Left hindlimb (tissue), 1 donor: ENCODE measurements at places on chromosomes 3 and 15.

DNA sequence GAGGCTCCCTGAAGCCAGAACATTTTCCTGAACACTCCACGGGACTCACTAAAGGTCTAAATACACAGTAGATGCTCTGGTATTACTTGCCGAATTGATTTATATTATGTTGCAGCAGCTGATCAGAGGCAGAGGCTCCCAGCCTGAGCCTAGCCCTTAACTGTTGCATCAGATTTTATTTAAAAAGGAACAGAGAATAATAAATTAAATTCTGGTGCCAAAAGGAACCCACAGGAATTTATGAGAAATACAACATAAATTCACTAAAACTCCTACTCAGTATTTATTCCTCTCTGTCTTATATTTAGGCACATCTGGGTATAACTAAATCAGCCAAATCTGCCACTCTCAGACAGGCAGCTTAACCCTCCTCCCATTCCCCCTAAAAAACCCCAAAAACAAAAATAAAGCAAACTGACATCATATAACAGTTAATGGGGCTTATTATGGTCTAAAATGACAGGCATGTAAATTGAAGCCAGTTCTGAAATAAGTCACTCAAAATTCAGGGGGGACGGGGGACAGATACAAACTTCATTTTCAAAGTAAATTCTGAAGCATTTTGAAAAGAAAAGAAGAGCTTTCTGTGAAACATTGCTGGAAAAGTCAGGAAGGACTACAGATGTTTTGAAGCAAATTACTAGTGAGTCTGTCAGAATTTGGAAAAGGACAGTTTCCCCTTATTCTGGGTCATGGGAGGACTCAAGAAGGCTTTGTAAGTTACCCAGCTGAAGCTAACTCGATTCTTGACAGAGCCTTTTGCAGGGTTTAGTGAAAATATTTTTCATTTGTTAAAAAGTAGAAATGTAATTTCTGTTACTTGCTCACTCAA is 53.8 kb upstream of the CORO2B start:
- DNase-seq = no peak

DNA sequence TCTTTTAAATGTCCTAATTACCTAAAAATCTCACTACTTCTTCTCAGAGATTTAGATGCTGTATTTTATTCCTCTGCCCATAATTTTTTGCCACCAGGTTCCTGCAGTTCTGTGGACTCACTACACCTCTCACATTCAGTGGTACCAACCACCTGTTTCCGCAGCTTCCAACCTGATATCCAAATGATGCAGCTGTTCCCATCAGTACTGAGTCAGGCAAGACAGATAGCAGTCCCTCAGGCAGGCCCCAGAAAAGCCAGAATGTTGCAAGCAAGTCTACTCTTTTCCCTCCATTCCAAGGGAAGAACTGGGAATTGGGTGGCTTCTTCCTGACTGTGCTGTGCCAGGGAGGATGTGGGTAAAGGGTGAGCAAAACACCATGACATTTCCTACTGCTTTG is 39.0 kb downstream of the MNS1 start:
- DNase-seq = no peak

- no peak for DNase-seq
Observed at GRCh38 chr15:42331235-42331634, 28.1 kb upstream of the CAPN3 start.

- DNase-seq = no peak
Observed at GRCh38 chr3:98564282-98565005, 29.0 kb downstream of the CPOX start.

DNA sequence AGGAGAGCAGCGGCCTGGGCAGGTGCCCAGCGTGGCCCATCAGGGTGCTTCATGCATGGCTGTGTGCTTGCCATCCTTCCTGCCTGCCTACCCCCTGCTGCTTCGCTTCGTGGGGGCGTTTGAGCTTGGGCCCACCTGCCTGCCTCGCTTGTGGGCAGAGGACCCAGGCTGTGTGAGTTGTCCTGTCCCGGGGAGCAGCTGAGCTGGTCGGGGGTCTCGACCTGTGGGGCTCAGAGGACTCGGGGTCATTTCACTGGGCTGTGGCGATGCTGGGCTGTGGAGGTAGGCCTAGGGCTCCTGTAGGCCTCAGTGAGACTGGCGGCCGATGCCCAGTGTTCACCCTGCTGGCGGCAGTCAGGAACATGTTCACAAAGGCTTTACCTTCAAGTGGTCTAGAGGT is 12.1 kb upstream of the STAB1 start:
- no peak for DNase-seq

DNA sequence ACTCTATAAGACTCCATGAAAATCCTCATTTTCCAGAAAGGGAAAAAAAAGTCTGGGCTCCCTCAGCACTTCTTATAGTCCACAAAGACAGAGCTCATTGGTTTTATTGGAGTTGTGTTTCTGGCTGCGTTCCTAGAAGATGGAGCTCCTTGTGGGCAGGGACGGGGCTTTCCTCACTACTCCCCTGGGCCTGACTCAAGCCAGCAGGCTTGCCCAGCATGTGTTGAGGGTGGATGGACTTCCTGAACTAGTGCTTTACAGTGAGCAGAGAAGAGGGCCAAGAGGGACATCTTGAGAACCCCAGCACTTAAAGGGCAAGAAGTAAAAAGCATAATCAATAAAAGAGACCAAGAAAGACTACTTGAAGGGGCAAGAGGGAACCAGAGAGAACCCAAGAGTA is 43.2 kb upstream of the EPHB1 start:
- no peak for DNase-seq

DNA sequence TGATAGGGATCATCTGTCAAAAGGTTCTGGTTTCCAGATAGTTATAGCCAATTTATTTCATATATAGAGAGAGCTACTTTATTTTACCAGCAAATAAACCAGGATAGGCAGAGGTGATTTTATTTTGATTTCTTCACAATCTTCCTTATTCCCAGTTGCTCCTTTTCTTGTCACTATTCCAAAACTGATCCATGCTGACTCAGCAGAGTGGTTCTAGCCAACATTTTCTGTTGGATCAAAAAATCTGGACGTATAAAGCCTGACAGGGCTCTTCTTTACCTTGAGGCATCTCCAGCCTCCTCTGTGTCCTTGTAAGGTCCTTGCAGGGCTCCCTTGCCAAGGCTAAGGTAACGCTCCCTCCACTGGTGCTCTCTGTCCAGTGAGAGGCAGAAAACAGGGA is 15.8 kb downstream of the HDC start:
- no peak for DNase-seq

DNA sequence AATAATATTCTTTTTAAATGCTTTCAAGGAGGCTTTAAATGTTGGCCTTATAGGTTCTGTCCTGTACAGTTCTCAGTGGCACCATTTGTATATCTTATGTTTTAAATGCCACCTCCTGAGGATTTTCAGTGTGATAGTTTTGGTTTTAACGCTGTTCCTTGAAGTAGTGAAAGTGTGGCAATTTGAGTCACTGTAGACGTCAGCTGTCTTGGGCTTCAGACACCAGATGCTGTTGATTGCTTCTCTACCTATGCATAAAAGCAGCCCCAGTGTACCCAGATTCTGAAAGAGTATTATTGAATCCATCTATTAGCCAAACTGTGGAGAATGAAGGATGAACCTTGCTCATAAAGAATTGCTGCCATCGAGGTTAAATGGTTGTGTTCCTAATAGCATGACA is 316.8 kb upstream of the GBE1 start:
- DNase-seq = no peak

DNA sequence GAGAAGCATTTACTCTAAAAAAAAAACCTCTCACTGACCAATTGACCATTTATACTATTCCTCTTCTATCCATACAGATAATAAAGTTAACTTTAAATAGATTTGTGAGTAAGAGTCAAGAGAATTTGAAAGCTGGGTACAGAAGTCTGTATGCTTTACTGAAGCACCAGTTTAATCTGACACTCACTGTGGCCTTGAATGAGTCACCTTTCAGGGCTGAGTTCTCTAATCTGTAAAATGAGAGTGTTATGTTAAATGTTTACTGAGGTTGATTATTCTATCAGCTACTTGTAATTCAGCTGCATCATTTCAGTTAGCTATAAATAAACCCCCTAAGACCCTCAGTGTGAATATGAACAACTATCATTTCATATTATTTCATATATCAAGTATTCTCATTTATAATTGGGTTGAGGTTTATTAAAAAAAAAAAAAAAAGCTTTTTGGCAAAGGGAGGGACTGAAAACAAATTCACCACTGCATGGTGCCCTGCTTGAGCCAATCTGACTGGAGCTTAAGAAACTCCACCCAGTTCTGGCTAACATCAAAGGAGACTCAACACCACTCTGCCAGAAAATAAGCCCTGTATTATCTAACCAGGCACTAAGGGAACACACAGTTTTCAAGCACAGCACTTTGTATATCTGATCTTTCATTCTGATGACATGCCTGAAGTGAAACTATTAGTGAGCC is 2.8 kb downstream of the MAP4 start:
- no peak for DNase-seq

DNA sequence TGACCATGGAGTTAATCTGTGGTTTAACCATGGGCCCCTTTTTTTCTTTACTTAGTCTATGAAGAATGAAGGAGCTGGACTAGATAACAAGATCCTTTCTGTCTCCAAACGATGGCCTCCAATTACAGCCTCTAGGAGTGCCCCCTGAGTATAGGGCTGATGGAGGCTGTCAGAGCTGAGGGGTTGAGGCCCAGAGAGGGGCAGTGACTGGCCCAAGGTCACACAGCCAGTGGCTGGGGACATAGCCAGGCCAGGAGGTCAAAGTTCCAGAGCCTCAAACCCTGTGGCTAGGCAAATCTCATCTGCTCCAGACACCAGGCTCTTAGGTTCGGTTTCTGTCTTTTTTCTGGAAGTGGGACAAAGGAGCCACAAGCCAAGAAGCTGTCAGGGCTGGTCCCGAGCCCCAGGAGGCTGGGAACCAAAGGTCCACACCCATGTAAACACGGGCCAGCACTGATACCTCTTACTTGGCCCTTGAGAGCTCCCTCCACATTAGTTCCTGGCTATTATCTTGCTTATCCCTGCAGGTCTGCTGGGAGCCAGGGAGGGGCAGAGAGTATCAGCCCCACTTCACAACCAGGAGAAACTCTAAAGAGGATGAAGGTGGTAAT is 10.3 kb downstream of the RHOV start:
- DNase-seq = no peak

DNA sequence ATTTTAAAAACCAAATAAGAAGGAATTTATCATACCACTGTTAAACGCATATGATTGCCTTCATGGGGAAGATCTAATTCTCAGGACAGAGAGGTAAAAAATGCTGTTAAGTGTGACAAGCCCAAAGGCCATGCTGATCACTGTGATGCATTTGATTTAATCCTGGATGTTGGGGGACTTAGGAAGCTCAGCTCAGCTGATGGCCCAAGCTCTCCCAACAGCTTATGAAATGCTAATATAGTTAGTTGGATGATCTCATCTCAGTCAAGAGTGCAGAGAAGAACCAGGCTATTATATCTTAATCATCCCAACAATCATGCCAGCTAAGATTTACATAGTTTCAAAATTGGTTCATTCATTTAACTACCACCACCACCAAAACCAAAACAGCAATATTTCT is 340.0 kb downstream of the IL20RB start:
- no peak for DNase-seq

DNA sequence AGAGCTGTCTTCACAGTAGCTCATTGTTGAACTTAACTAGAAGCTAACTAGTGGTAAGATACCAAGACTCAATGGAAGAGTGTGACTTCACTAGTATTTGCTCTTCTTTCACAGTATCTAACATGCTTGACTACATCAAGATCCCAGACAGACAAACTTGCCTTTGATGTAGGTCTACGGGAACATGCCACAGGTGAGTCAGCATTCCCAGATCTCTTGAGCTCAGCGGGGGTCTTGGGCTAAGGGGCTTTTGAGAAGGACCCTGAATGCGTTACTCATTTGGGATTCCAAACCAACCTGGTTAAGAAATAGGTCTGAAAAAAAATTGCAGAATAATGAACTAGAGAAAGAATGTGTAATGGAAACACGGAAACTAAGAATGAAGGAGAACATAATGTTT is 222.4 kb downstream of the RYR3 start:
- no peak for DNase-seq

- DNase-seq = no peak
Observed at GRCh38 chr3:156664011-156664830, 10.2 kb upstream of the TIPARP start.

- no peak for DNase-seq
Observed at GRCh38 chr3:26713091-26713490, 90.5 kb downstream of the LRRC3B start.

GRCh38 chr15:36932070-36932469 is 168.3 kb downstream of the MEIS2 start:
- no peak for DNase-seq

GRCh38 chr3:66740260-66740659 is 239.4 kb upstream of the LRIG1 start:
- DNase-seq = no peak

DNA sequence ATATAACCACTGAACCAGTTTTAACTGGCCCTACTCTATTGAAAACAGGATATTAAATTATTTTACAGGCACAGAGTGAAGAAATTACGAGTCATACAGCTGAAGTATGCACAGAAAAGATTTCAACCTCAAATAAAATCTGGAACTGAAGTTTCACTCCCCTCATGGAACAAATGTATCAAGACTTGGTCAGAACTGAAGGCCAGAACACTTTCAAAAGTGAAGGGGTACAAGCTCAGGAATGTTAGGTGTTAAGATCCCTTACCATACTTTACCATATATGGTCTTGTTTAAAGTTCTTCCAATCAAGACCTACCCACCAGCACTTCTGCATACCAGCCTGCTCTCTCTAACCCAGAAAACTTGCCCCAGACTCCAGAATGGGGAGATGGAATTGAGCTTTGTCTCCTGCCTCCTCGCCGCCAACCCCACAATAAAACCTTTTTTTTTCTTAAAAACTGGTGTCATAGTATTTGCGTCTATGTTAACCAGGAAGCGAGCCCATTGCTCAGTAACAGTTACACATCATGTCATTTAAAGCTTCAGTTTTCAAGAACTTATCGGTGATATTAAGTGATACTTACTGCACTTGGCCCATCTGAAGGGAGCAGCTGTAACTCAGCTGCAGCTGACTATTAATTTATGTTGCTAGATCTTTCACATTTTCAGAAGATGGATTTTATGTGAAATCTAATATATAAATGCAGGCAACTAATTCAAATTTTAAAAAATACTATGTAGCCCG is 59.9 kb downstream of the OXSM start:
- DNase-seq = no peak

GRCh38 chr15:75232826-75233503 is 25.2 kb upstream of the GOLGA6C start:
- no peak for DNase-seq

GRCh38 chr3:123385499-123385898 is 63.4 kb downstream of the ADCY5 start:
- no peak for DNase-seq

DNA sequence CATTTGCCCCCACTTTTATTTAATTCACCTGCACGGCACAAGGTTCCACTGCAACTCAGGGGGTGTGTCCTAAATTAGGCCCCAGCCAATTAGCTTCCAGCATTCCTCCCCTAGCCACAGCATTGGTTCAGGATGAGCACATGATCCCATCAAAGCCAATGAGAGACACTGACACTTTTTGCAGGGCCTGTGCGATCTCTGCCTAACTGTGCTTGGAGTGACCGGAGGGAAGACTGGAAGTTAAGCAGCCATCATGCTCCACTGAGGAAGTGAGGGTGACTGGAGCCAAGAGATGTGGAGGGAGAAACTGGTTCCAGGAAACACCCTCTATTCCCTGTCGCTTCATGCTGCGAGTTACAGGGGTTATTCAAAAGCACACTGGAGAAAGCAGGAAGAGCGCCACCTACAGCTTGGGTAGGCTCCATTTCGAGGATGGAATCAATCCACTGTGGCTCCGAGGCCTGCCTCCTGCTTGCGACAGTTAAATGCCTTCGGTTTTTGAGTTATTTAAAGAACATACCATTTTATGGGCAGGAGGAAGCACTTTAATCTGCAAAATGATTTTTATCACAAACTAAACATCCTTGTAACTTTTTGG is 122.2 kb upstream of the WNT5A start:
- DNase-seq = no peak

GRCh38 chr3:38627956-38628355 is 21.5 kb downstream of the SCN5A start:
- no peak for DNase-seq
